Tibial nerve (tissue), 4 donors: ENCODE measurements at places on chromosomes 4 and X. TPM values are rescaled to one million over a fixed set of nuclear protein-coding genes. Genes with fewer than 3 reads are reported as not detected.

DNA sequence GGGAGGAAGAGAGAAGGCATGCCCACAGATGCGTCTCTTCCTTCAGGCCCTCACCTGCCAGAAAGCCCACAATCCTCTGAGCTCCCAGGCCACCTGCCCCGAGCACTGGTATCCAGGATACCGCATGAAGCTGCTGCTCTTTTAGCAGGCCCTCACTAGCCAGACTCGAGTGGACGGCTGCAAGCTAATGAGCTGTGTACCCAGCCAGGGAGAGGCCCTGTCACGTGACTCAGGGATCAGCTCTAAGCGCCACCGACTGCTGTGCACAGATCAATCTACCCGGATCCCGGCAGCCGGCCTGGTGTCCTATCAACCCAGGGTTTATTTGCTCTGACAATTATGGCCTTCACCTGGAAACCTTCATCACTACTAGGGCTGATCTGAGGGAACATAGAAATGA lies 39.0 kb downstream of the BCOR start:
- DNase-seq, result no peak

DNA sequence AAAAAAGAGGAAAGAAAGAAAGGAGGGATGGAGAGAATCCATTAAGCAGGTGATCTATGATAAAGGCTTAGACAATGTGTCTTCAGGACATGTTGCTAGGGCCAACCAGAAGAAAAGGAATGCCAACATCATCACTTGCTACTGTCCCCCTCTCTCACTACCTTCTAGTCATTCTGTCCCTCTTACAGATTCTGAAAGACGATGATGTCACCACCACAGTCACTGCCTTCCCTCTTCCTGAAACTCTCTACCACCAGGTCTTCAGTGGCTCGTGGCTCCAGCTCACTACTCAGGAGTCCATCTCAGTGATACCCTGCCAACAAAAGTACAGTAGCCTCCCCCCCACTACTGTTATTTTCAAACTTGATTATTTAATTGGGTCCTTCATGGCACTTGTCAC lies 64.0 kb downstream of the KCNIP4 start:
- no peak for DNase-seq

GRCh38 chr4:54637325-54637724 lies 20.4 kb upstream of the KIT start:
- DNase-seq, result no peak

DNA sequence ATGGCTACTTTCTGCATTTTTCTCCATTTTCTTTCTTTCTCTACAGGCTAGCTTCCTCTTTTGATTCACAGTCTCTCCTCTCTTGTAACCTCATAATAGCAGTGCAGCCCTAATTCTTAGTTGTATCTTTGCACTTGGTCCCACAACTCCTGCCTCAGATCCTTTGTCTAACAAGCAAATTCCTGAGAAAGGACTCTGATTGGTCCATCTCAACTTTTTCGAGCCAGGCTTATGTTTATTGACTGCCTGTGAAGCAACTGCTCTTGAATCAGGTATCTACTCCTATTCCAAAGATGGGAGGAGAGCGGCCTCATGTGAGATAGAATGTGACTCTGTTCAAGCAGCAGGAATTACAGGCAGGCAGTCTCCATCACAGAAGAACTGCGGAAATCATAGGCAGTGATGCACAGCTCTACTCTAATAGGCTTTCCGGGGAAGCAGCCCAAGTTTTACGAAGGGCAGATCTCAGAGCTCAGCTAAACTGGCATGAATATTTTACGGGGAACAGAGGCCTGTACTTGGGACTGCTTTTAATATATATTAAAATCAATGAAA lies 123.5 kb downstream of the GABRB1 start:
- DNase-seq, result no peak

GRCh38 chr4:154009788-154010187 lies 220.9 kb upstream of the SFRP2 start:
- DNase-seq, result no peak

DNA sequence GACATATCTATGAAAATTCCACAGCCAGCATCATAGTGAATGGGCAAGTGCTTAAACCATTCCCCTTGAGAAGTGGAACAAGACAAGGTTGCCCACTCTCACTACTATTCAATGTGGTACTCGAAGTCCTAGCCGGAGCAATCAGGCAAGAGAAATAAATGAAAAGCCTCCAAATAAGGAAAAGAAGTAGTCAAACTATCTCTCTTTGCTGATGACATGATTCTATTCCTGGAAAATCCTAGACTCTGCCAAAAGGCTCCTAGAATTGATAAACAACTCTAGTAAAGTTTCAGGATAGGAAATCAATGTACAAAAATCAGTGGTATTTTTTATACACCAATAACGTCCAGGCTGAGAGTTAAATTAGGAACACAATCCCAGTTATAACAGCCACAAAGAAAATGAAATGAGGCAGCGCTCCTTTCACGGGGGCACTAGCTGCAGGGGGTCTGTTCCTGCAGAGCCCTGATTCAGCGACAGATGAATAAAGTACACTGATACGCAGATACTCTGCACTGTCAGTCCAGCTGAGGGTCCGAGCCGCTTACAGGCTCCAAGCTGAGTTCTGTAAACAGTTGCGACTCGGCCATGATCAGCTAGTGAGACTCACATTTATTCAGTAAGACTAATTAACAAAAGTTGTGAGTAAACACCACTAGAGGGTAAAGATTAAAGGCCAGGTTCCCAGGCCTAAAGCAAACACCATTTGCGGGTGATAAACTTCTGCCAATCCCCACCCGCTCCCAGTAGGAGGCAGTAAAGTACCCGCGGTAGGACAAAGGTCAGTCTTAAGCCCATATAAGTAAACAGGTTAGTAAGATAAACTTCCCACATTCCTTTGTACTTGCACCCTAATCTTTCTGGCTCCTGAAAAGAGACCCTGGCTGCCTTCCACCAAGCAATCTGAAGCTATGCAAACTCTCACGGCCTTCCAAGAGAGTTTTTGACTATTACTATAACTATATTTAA lies 290.6 kb upstream of the GRID2 start:
- DNase-seq, result no peak

GRCh38 chr4:113837397-113837796 lies 75.9 kb upstream of the CAMK2D start:
- DNase-seq, result no peak

- DNase-seq, result peak; percentile 13
These were observed 118.2 kb upstream of the KIT start for GRCh38 chr4:54539500-54540029.

- no peak for DNase-seq
These were observed 18.0 kb upstream of the STAG2 start for GRCh38 chrX:123943488-123943887.

- DNase-seq, result no peak
These were observed 38.7 kb upstream of the GRID2 start for GRCh38 chr4:92265021-92265420.

DNA sequence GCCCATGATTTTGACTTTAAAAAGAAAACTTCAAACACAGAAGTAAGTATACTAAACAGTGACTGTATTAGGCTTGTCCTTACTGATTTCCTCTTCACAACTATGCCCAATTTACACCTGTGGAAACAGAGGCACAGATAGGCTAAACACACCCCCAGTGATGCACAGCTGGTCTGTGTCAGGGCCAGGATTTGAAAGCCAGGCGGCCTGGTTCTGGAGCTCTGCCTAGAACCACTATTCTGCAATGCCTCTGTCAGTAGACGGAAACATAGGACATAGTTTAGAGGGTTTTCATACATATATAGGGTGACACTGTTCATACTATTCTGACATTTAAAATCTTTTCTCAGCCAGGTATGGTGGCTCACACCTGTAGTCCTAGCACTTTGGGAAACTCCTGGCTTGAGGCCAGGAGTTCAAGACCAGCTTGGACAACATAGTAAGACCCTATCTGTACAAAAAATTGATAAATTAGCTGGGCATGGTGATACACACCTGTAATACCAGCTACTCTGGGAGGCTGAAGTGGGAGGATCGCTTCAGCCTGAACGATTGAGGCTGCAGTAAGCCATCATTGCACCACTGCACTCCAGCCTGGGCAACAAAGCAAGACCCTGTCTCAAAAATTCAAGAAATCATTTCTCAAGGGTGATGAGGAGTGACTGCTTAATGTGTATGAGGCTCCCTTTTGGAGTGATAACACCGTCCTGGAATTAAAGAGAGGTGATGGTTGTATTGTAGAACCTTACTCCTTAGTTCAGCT lies 23.0 kb upstream of the CBR4 start:
- no peak for DNase-seq

DNA sequence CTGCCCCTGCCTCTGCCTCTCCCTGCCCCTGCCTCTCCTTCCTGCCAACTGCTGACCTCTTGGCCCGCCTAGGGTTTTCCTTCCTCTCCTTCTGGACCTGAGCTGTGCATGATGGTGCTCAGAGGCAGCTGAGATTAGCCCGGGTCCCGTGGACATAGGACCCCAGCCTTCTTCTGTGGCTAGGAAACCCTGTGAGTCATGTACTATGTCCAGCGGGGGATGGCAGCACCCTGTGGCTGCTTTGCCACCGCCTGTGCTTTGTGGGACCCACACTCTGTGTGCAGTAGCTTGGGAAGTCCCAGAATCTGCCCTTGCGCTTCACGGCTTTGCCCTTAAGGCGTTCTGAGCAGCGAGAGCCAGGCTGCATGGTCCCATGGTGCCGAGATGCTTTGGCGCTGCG lies 105.5 kb upstream of the PSAPL1 start:
- no peak for DNase-seq

- DNase-seq, result peak; percentile 59
These were observed 6.9 kb upstream of the AFF1 start for GRCh38 chr4:86927843-86928395.

- no peak for DNase-seq
These were observed 3.6 kb downstream of the PSAPL1 start for GRCh38 chr4:7430965-7431695.

- no peak for DNase-seq
These were observed 5.7 kb upstream of the CPZ start for GRCh38 chr4:8586671-8587468.

DNA sequence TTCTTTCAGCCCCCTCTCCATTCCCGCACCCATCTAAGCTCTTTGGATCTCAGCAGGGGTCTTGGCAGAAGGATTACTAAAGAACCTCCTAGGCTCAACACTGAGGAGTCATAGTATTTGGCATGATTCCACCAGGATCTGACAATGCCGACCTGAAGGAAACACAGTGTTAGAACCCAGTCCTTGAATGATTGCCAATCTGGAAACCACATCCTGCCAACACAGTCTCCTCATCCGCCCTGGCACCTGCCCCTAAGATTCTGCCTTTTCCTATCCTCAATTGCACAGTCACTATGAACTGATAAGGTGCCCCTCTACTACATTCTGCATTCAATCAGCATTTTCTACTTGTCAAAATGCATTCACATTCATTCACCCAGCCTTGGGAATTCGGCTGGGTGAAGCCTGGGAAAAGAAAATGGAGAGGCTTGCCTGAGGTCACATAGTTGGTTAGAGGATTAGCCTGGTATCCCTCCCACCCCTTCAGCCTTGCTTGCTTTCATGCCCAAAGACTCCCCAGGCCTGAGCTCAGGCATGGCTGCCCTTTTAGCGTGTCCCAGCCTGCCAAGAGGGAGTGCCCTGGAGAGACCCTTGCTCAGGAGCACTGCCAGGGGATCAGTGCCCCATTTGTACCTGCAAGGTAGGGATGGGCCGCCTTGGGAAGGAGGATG lies 2.2 kb upstream of the CLDN2 start:
- DNase-seq, result no peak

- no peak for DNase-seq
These were observed 18.0 kb downstream of the TRAPPC2 start for GRCh38 chrX:13716455-13716854.

DNA sequence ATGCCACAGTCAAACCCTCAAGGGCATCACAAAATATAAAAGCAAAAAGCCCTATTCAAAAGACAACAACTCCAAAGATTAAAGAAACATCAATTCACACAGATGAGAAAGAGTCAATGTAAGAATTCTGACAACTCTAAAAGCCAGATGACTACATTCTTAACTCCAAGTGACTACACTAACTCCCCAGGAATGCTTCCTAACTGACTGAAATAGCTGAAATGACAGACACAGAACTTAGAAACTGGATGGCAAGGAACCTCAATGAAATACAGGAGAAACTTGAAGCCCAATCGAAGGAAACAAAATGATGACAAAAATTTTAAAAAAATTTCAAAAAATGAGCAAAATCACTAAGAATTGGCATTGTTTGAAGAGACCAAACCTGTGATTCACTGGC lies 1047.6 kb upstream of the PCDH10 start:
- DNase-seq, result no peak

DNA sequence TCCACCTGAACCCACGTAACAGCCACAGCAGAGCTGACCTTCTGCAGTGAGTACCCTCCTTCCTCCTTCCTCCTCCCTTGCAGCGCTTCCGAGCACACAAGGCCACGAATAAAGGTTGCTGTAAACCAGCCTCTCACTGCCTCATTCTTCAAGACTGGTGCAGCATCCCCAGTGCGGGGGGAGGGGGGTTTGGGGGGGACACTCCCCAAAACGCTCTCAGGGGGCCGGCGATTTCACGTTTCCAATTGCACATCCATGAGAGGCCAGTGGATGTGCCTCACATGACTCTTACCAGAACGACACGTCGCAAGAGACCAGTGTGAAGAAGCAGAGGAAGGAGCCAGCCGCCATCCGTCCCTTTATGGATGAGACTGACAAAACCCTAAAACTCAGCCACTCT lies 5.2 kb downstream of the DHRSX start:
- DNase-seq, result no peak

- no peak for DNase-seq
These were observed 312.8 kb upstream of the SMIM31 start for GRCh38 chr4:164441109-164441508.

DNA sequence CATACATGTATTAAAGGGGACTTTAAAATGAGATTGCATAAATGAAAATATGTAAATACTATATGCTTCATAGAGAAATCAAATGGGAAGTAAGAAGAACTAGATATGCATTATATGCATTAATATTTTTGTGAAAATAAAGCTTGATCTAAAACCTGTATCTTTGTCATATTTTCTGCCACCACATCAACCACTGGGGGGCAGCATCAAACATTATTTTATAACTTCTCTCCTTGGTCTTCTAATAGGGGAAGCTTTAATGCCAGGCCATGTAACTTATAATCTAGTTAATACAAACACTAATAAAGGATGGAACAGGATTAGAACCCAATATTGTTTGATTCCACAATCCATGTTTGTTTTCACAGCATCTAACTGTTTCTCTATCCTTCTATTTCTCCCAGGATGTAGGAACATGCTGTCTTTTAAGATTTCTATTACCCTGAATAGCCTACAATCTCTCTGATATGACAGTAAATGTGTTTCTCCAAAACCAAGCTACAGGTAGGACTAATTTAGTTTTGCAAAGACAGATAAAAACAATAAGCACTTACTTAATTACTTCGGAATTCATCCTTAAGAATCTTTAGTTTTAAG lies 10.0 kb downstream of the QRFPR start:
- peak; percentile 45 for DNase-seq

The PHOX2B gene
- total RNA-seq, result not detected

The GUCY1B1 gene
- total RNA-seq, result 11.7 TPM

The TRPC5OS gene
- total RNA-seq, result not detected

The SHROOM4 gene
- 4.6 TPM for total RNA-seq

The SMIM20 gene
- total RNA-seq, result 26.5 TPM

The ADH1A gene
- total RNA-seq, result 2.6 TPM

The RADX gene
- 5.2 TPM for total RNA-seq

The GABRE gene
- total RNA-seq, result 84.6 TPM

The GPR173 gene
- 5.4 TPM for total RNA-seq

The MAGEA3 gene
- not detected for total RNA-seq

The STPG2 gene
- total RNA-seq, result 0.90 TPM

The XPNPEP2 gene
- total RNA-seq, result 5.2 TPM
